ENCODE measurements at places on chromosomes 6 and 20.

GRCh38 chr6:28280595-28281287 lies 631 bp upstream of the PGBD1 start:
- H3K36me3 ChIP-seq = peaks cover 26% of the 10 kb centered on the region
- no peak for DNase-seq
- H3K4me1 ChIP-seq = peaks cover 11% of the 10 kb centered on the region
- no peaks in the 10 kb centered on the region for H3K27me3 ChIP-seq
- H3K4me3 ChIP-seq = peak overlapping the region; percentile 92

DNA sequence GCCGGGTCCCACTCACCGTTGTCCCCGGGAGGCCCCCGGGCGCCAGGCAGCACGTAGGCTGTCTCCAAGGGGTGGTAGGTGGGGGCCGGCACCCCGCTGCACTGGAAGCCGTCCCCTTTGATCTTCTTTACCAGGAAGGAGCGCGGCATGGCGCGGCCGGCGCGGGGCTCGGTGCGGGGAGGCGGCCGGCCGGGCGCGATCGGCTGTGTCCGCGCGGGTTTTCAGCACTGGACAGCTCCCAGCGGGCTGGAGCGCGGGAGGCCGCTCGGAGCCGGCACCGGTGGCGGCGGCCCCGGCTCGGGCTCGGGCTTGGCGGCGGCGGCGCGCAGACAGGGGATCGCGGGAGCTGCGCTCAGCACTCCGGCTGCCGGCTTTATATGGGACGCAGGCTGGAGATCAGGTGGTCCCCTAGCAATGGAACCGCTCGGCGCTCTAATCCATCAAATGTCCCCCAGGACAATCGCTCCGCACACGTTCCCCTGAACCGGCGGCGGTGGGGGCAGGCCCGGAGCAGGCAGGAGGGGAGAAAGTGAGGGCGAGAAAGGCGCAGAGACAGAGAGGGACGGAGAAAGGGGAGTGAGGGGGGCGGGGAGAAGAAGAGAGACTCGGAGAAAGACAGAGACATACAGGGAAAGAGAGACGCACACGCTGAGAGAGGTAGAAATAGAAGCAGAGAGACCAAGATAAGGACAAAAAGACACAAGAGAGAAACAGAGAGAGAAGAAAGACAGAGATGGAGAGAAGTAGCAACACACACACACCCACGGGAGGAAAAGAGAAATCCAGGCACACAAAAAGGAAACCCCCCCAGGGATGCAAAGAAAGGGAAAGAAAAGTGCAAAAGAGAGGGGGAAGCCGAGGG lies at the start of gene SCRT2:
SCRT2 (minus strand) TSS at position 350 of the 862 bp plus-strand sequence; CDS start at position 149, 201 bp downstream.
- DNase-seq = peak; percentile 87
- peaks cover 15% of the 10 kb centered on the region for H3K4me1 ChIP-seq
- H3K27ac ChIP-seq = no peak within 1 kb of the TSS
- H3K4me3 ChIP-seq = peak within 1 kb of the TSS; percentile 59
- H3K27me3 ChIP-seq = peaks cover 94% of the 10 kb centered on the region

GRCh38 chr6:41428336-41428995 lies 93.1 kb downstream of the NCR2 start:
- H3K27me3 ChIP-seq = peaks cover 11% of the 10 kb centered on the region
- peak overlapping the region; percentile 62 for H3K4me3 ChIP-seq
- peak overlapping the region; percentile 36 for H3K27ac ChIP-seq
- peaks cover 25% of the 10 kb centered on the region for H3K4me1 ChIP-seq
- DNase-seq = no peak
- H3K36me3 ChIP-seq = no peaks in the 10 kb centered on the region

DNA sequence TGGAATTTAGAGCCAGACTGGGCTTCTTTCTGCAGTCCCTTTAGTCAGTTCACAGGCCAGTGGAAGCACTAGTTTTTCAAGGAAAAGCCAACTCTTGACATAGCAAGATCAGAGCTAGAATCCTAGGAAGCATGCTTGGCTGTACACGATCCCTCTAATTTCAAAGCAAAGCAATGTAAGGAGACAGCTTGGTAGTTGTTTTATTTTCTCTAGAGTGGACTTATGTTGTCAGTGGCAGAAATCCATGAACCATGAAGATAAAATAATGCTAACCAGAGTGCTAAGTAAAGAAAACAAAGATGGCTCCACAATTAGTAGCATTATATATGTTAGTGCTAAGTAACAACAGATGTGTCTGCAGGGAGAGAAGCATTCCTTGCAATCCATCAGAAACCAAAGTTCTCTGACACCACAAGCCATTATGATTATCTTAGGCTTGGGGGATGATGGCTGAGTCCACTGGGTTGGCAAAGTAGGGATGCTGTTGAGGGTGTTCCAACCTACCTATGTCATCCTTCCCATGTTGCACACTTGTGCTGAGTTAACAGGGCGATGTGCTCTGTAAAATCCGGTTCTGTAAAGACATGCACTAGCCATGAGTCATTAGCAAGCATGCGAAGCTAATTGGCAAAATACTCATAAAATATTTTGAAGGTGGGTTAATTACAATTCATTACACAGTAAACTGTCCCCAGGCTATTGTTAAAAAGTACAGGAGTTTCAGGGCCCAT lies 115.2 kb downstream of the BMP2 start:
- H3K4me3 ChIP-seq = no peak overlapping the region
- peaks cover 39% of the 10 kb centered on the region for H3K4me1 ChIP-seq
- no peaks in the 10 kb centered on the region for H3K36me3 ChIP-seq
- H3K27ac ChIP-seq = peak overlapping the region; percentile 39
- DNase-seq = no peak
- peaks cover 8% of the 10 kb centered on the region for H3K27me3 ChIP-seq

GRCh38 chr20:38134427-38135270 lies 30.4 kb downstream of the TGM2 start:
- H3K27me3 ChIP-seq = no peaks in the 10 kb centered on the region
- H3K27ac ChIP-seq = peak overlapping the region; percentile 80
- H3K36me3 ChIP-seq = peaks cover 5% of the 10 kb centered on the region
- H3K4me3 ChIP-seq = no peak overlapping the region

- H3K36me3 ChIP-seq = no peaks in the 10 kb centered on the region
- no peak for DNase-seq
- no peak overlapping the region for H3K4me3 ChIP-seq
- peak overlapping the region; percentile 2 for H3K27ac ChIP-seq
These were observed 128.9 kb upstream of the PMEPA1 start for GRCh38 chr20:57838670-57839151.

GRCh38 chr20:18813483-18813882 lies at the start of gene SCP2D1:
Gene SCP2D1 (plus strand): TSS chr20:18813783. CDS start chr20:18813816, 33 bp downstream.
- peaks cover 25% of the 10 kb centered on the region for H3K27me3 ChIP-seq
- DNase-seq = no peak
- H3K4me3 ChIP-seq = no peak within 1 kb of the TSS

DNA sequence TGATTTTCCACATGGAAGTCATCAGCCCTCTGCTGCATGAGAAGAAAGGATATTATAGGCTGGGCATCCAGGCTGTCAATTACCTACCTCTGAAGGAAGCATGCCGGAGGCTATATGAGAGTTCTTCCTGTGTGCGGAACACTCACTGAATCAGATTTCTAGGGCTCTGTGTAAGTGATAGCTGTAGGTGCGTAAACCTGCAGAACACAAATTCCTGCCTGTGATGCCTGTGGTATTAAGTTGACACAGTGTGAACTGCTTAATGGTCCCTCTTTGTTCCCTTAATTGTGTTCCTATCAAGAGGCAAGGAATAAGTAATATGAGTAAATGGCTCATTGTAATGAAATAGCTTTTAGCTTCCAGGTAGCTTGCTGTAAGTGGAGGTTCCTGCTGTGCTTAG lies 103.3 kb downstream of the ANKS1A start:
- H3K27me3 ChIP-seq = no peaks in the 10 kb centered on the region
- DNase-seq = no peak
- peaks cover 30% of the 10 kb centered on the region for H3K36me3 ChIP-seq
- H3K27ac ChIP-seq = no peak overlapping the region
- H3K4me1 ChIP-seq = no peaks in the 10 kb centered on the region

- H3K27me3 ChIP-seq = peaks cover 3% of the 10 kb centered on the region
- DNase-seq = no peak
- no peak overlapping the region for H3K27ac ChIP-seq
These were observed 134.6 kb downstream of the SOBP start for GRCh38 chr6:107624541-107624940.

DNA sequence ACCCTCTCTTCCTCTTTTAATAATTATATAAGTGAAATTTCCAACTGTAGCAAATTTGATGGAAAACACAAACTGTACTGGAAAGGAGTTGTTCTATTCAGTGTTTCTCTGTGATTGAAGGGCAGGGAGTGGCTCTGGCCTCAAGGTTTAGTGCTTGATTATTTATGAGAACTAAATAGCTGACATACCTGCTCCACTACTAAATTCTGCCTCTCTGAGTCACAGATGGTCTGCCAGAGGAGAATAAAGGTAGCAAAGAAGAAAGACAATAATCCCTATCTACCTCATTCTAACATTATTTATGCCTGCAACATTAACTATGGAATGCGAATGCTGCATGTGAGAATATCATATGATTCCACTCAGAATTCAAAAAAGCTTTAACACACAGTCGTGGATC lies 9.3 kb downstream of the BMP5 start:
- no peaks in the 10 kb centered on the region for H3K27me3 ChIP-seq
- H3K4me1 ChIP-seq = peaks cover 41% of the 10 kb centered on the region
- peak overlapping the region; percentile 74 for H3K27ac ChIP-seq
- H3K36me3 ChIP-seq = no peaks in the 10 kb centered on the region

DNA sequence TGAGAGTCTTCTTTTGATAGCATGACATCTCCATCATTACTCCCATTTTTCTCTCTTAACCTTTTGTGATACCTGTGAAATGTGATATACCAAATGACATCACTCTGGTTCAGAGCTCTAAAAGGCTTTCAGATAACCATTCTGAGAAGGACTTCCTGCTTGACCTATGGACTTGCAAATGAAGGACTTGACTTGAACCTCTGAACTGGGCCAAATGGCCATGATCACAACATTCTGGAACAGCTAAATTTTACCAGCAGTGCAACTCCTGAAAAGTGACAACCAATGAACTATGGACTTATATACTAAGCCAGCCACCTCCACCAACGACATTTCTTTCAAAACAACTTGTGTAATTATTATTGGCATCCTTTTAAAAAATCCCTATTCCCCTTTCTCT lies 1085.8 kb upstream of the CITED2 start:
- no peak overlapping the region for H3K4me3 ChIP-seq
- no peak for DNase-seq
- H3K36me3 ChIP-seq = no peaks in the 10 kb centered on the region
- peaks cover 31% of the 10 kb centered on the region for H3K4me1 ChIP-seq

GRCh38 chr6:138086573-138087196 lies 20.5 kb downstream of the PERP start:
- H3K27ac ChIP-seq = peak overlapping the region; percentile 17
- DNase-seq = no peak
- H3K36me3 ChIP-seq = peaks cover 3% of the 10 kb centered on the region
- H3K4me3 ChIP-seq = no peak overlapping the region
- peaks cover 43% of the 10 kb centered on the region for H3K4me1 ChIP-seq
- H3K27me3 ChIP-seq = no peaks in the 10 kb centered on the region

DNA sequence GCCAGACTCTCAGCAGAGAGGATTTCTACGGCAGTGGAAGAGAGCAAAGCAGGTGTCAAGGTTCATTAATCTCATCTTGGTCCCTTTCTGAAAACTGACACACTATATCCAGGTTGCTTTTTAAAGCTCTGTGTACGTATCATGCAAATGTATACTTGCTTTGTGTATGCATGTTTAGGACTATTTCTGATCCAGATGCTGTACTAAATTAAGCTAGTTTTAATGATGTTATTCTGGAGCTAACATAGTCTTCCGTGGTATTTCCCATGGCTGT lies 59.2 kb upstream of the SNX9 start:
- peak overlapping the region; percentile 95 for H3K27ac ChIP-seq
- peaks cover 39% of the 10 kb centered on the region for H3K4me1 ChIP-seq
- DNase-seq = no peak
- H3K4me3 ChIP-seq = no peak overlapping the region

DNA sequence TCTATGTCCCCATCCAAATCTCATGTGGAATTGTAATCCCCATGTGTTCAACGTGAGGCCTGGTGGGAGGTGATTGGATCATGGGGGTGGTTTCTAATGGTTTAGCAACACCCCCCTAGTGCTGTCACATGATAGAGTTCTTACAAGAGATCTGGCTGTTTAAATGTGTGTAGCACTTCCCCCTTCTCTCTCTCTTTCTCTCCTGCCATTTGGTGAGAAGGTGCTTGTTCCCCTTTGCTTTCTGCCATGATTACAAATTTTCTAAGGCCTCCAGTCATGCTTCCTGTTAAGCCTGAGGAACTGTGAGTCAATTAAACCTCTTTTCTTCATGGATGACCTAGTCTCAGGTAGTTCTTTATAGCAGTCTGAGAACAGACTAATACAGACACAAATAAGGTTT lies 165.4 kb downstream of the OGFRL1 start:
- no peaks in the 10 kb centered on the region for H3K27me3 ChIP-seq
- no peak overlapping the region for H3K4me3 ChIP-seq
- DNase-seq = no peak
- no peaks in the 10 kb centered on the region for H3K36me3 ChIP-seq
- no peak overlapping the region for H3K27ac ChIP-seq
- no peaks in the 10 kb centered on the region for H3K4me1 ChIP-seq

- no peak for DNase-seq
- H3K27ac ChIP-seq = no peak overlapping the region
- H3K36me3 ChIP-seq = no peaks in the 10 kb centered on the region
- no peak overlapping the region for H3K4me3 ChIP-seq
These were observed 586.8 kb downstream of the RFPL4B start for GRCh38 chr6:112933947-112934346.

GRCh38 chr20:33685328-33686099 lies 671 bp downstream of the E2F1 start:
- peaks cover 29% of the 10 kb centered on the region for H3K4me1 ChIP-seq
- peak overlapping the region; percentile 67 for H3K4me3 ChIP-seq
- DNase-seq = no peak
- H3K27me3 ChIP-seq = no peaks in the 10 kb centered on the region

DNA sequence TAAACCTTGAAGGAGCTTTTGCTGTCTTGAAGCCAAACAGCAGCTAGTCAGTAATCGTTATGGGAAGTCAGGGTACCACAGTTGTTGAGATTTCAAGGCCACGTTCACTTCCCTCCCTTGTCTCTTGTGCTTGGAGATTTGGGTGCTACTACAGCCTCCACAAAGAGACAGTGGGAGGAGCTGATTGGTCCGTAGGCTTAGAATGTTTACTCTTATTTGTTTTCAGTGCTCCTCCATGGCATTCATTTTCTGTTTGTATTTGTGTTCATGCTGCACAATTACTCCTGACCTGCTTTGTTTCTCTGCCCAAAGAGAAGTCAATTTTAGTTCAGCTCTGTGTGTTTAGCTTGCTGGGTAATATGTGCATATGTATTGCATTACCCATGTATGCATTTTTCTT lies 147.7 kb downstream of the PRL start:
- H3K4me3 ChIP-seq = no peak overlapping the region
- H3K4me1 ChIP-seq = peaks cover 79% of the 10 kb centered on the region
- H3K27ac ChIP-seq = peak overlapping the region; percentile 97
- no peaks in the 10 kb centered on the region for H3K36me3 ChIP-seq
- H3K27me3 ChIP-seq = no peaks in the 10 kb centered on the region

DNA sequence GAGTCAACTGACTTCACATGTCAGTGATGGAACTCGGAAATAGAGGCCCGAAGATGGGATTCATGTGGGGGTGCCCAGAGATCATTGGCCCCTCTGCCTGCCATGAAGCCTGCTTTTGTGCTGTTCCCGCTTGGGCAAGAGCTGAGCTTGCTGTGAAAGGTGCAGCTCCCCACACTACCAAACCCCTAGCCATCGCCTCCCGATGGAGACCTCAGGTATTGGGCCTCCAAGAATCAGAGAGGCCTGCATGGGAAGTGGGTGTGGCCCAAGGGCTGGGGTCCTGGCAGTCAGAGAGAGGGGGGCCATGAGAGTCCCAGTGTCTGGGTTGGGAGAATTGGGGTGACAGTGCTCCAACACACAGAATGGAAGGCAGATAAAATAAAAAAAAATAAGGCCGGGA lies 160.9 kb downstream of the SOD2 start:
- H3K4me3 ChIP-seq = no peak overlapping the region
- peaks cover 8% of the 10 kb centered on the region for H3K27me3 ChIP-seq
- H3K4me1 ChIP-seq = no peaks in the 10 kb centered on the region
- no peaks in the 10 kb centered on the region for H3K36me3 ChIP-seq

GRCh38 chr6:158784505-158784904 lies 34.7 kb downstream of the EZR start:
- H3K4me1 ChIP-seq = peaks cover 33% of the 10 kb centered on the region
- H3K27ac ChIP-seq = peak overlapping the region; percentile 30
- DNase-seq = no peak

All from mesothelial cell of epicardium (in vitro differentiated cells).